Osteoblast (primary cell): ENCODE measurements at places on chromosomes 2 and 18.
A peak's percentile ranks its signal among the peaks of the same experiment; 100 is the strongest.

GRCh38 chr2:119864318-119864717 lies 104.6 kb downstream of the PTPN4 start:
- no peak for DNase-seq

DNA sequence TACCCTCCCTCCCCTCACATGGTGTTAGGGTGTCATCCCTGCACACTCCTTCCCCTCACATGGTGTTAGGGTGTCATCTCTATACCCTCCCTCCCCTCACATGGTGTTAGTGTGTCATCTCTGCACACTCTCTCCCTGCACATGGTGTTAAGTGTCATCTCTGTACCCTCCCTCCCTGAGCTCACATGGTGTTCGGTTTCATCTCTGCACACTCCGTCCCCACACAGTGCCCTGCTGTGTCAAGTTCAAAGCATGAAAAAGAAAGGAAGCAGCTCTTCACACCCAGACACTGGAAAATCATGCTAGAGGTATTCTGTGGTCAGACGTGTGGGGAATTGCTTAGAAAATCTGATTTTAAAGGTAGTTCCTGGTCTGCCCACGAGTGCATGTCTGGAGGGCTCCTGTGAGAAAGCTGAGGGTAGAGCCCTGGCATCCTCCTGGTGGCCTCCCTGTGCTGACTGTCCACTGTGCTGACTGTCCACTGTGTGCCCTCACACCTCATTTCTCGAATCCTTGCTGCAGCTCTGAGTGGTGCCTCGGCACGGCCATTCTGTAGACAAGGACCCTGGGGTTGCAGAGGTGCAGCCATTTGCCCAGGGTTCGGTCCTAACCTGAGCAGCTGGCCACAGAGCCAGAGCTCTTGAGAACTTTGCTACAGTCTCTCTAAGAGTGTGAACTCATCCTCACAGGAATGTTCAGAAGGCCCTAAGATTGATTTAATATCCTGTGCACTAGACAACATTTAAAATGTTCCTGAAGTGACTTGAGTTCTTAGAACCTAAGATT lies 69.1 kb upstream of the NFATC1 start:
- DNase-seq = no peak

DNA sequence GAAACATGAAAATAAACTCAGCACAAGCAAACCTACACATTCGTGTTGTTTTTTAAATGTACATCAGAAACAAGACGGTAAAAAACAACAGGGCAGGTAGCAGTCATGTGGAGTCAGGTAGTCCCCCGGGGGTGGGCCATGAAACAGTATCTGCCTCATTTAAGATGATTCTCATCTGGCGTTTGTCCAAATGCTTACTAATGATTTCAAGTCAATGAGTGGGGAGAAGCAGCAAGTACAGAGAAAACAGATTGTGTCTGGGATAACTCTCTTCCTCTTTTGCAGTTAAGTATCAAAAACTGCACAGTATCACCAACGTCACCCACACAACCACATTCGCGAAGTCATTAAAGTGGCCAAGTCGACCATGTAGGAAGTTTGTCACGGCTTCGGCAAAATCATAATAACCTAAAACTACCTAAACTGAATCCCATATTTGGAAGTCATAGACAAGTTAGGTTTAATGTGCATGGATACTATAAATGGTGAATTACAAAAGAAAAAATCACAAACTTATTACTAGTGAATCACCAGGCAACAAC lies 1.3 kb downstream of the LAPTM4A start:
- DNase-seq = peak; percentile 55

GRCh38 chr18:6666012-6666685 lies 63.4 kb upstream of the ARHGAP28 start:
- DNase-seq = no peak

GRCh38 chr2:8654483-8654882 lies 27.4 kb upstream of the ID2 start:
- DNase-seq = no peak

- peak; percentile 45 for DNase-seq
These were observed 43.7 kb downstream of the TMEM37 start for GRCh38 chr2:119475225-119475856.

DNA sequence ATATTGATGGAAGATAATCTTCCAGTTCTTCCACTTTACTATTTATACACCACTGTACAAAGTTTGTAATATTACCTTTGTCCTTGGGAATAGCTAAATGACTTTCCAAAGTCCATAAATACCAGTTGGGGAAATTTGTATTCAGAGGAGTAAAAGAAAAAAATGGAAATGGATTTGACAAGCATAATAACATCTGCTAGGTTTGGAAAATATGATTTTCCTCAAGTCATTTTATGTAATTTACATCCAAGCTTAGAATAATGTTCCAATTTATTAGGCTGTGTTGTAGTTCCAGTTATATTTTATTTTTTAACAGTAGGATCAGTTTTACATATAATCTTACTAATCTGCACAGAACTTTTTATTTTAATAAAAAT lies 563.0 kb upstream of the PKDCC start:
- DNase-seq = no peak

GRCh38 chr18:13136904-13137669 lies 81.5 kb upstream of the LDLRAD4 start:
- DNase-seq = peak; percentile 94

- DNase-seq = no peak
These were observed 376.7 kb upstream of the SOX11 start for GRCh38 chr2:5315512-5315911.

- no peak for DNase-seq
These were observed 46.3 kb upstream of the STAM2 start for GRCh38 chr2:152221839-152222238.

DNA sequence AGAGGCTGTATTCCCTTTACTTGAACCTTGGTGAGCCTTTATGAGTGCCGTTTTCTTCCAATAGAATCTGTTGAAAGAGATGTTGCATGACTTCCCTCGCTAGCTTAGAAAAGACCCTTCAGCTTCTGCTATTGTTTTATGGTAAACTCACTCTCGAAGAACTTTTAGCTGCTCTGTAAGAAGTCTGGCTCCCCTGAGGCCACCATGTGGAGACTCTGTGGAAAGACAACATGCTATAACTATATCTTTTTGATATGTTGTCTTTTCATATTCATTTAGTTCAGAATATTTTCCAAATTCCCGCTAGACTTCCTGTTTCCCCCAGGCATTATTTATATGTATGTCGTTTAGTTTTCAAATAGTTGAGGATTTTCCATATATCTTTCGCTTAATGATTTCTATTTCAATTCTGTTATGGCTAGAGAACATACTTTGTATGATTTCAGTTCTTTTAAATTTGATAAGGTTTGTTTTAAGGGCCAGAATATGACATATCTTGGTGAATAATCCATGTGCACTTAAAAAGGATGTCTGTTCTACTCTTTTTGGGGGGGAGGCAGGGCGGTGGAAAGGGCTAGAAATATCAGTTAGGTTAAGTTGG lies 64.1 kb downstream of the PTPN4 start:
- DNase-seq = peak; percentile 77

DNA sequence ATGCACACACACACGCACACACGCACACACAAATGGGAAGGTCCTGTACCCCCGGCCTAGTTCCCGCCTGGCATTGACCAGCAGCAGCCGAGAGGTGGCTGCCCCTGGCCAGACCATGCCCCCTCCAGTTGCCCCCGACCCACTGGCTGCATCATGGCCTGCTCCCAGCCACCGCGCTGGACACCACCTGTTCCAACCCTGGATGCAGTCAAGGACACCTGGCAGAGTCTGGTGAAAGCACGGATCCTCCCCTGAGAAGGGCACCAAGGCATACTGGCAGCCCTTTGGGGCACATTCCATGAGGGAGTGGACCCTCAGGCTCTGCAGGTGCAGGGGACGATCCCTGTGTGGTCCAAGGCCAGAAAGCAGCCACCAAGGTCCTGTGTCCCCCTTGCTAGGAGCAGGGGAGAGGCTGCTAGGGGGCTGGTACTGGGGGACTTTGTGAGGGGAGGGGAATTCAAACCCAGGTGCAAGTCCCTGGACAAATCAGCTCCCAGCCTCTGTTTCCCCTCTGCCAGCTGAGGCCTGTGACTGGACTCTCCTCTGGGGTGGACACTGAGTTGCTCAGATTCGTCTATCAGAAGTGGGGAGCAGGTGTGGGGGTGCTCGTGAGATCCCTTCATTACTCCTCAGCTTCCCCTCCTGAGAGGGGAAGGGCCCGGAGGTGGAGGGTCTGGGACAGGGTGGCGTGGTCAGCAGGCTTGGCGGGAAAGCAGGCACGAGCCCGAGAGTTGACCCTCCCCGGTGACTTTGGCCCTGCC lies 3.5 kb downstream of the ESPNL start:
- DNase-seq = peak; percentile 77

DNA sequence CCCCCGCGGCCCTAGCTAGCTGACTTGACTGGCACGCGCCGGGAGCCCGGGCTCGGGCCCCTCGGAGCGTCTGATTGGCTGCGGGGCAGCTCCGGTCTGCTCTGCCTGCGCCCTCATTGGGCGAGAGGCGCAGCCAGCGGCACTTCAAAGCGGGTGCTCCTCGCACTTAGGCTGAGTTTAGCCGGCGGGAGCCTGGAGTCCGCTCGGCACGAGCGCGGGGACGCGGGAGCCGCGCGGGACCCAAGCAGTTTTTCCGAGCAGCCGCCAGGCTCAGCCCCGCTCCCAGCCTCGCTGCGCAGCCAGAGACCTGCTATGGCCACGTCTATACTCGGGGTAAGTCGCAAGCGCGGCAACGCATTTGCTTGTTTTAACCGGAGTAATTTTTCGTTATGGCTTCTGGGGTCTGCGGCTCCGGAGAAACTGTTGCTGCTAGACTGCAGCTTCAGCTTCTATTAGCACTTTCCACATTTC lies at the start of gene SP9:
TSS of gene SP9 (plus strand) at position 174 of the 471 bp plus-strand sequence. CDS start at position 313, 139 bp downstream.
- peak; percentile 87 for DNase-seq

GRCh38 chr2:113895819-113896563 lies 6.1 kb downstream of the ACTR3 start:
- DNase-seq = no peak
